ENCODE measurements at places on chromosomes 6 and 20. TPM values are rescaled to one million over a fixed set of nuclear protein-coding genes. Genes with fewer than 3 reads are reported as not detected.

- no peak for DNase-seq
Observed at GRCh38 chr6:169172946-169173345, 80.7 kb downstream of the THBS2 start.

GRCh38 chr6:133871131-133871530, 17.8 kb upstream of the TCF21 start:
- no peak for DNase-seq

GRCh38 chr6:82208913-82209312, 38.6 kb downstream of the IBTK start:
- no peak for DNase-seq

- no peak for DNase-seq
Observed at GRCh38 chr6:127517693-127518092, 1.4 kb downstream of the MTCL3 start.

GRCh38 chr20:46073443-46073842, 16.3 kb downstream of the NCOA5 start:
- DNase-seq = no peak

- DNase-seq = peak; percentile 87
Observed at GRCh38 chr6:151325075-151326050, 66.0 kb downstream of the ZBTB2 start.

DNA sequence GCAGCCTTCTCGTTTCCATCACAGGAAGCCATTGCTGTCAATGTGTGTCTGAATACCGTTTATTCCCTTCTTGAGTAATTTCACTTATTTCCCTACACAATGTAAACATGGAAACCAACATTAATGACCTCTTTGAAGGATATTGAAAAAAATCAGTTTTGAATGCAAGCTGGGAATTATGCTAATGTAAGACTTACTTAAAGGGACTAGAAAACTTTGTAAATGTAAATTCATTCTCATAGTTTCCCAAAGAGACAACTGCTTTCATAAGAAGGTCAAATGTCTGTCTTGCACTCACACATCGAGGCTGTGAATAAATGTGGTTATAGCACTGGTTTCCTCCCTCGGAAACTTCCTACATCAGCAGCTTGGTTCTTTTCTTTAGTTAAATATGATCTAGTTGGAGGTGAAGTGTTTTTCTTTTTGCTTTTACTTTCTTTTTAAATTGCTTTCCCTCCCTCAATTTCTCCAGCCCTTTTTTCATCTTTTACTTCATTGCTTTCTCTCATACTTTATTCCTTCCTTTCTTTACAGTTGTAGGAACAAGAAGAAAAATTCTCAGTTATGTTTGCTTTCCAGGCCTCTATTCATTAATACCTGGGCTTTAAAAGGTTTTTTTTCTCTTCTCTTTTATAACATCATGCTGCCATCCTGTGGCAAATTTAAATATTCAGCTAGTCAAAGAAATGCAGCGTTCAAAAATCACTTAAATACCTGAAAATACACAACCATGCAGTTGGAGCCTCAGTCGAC, 108.3 kb downstream of the TNFAIP3 start:
- DNase-seq = no peak

DNA sequence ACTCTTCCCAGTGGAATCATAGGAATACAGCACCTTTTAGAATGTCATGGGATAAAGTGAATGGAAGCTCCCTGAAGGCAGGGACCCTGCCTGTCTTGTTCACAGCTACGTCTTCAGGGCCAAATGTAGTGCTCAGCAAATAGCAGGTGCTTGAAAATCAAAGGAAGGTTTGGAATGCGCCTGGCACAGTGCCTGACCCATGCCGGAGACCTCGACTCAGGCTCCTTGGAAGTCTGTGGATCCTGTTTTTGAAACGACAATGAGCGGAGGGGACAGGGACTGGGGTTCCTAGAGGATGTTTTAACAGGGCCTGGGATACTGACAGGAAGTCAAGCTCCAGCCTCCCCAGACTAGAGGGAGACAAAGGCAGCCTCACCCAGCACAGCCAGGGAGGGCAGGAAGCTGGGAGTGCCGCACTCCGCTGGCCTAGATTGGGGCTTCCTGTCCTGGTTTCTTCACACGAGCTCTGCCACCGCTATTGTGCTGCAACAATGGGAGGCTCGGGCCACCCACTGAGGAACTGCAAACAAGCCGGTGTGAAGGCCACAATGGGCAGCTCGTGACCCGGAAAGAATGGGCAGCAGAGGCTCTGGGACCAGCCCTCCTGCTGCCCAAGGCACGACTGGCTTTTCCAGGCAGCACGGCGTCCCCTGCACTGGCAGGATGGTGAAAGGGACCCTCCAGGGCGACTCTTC, 76.7 kb downstream of the PREX1 start:
- peak; percentile 50 for DNase-seq

DNA sequence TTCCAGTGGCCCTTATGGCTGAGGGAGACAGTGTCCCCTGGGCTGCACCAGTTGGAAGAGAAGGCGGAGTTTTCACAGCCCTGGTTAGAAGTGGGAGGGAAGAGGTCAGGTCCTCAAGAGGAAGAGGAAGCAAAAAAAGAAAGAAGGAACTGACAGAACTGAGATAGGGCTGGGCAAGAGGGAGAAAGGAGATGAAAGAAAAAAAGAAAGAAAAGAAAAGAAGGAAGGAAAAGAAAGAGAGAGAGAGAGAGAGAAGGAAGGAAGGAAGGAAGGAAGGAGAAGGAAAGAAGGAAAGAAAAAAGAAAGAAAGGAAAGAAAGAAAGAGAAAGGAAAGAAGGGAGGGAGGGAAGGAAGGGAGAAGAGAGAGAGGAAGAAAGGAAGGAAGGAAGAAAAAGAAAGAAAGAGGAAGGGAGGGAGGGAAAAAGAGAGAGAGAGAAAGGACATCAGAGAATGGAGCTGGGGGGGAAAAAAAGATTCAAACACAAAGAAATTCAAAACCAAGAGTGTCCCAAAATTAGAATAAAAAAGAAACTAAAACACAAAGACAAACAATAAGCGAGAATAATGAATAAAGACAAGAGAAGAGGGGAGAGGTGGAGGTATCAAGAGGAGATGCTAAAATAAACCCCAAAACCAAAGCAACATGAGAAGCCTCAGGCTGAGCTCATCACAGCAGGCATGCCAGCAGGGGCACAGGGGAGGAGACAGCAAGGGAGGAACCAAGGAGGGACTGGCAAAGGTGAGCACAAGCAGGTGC, 5.3 kb upstream of the FUCA2 start:
- DNase-seq = no peak

DNA sequence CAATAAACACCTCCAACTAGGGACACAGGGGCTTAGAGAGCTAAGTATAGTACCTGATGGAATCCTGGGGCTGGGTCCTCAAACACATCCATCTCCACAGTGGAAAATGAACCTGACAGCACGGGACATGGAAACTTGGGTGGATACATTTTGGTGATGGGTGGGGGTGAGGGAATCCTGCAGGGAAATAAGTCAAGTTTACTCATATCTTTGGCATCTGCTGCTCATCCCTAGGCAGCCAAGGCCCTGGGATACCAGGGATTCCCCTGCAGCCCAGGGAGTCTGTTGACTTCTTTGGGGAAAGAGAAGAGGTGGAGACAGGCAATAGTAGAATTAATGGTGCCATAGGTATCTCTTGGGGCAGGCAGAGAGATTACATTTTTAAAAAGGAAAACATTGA, 6.6 kb downstream of the APOBEC2 start:
- no peak for DNase-seq

DNA sequence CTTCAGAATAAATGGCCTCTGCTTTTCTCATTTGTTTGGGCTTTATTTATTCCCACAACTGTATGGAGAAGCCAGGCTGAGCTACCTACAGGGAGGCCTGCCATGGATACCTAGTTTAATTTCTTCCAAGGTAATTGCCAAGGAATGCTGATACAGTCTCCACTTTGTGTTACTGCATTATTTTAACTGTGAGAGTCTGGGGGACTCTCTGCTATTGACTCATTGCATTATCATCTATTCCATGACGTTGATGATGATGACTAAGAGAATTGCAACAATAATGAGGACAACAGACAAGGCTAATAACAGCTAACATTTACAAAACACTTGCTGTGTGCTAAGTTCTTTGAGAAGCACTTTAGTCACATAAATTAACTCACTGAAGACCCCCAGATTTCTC, 88.3 kb upstream of the COL21A1 start:
- DNase-seq = no peak

DNA sequence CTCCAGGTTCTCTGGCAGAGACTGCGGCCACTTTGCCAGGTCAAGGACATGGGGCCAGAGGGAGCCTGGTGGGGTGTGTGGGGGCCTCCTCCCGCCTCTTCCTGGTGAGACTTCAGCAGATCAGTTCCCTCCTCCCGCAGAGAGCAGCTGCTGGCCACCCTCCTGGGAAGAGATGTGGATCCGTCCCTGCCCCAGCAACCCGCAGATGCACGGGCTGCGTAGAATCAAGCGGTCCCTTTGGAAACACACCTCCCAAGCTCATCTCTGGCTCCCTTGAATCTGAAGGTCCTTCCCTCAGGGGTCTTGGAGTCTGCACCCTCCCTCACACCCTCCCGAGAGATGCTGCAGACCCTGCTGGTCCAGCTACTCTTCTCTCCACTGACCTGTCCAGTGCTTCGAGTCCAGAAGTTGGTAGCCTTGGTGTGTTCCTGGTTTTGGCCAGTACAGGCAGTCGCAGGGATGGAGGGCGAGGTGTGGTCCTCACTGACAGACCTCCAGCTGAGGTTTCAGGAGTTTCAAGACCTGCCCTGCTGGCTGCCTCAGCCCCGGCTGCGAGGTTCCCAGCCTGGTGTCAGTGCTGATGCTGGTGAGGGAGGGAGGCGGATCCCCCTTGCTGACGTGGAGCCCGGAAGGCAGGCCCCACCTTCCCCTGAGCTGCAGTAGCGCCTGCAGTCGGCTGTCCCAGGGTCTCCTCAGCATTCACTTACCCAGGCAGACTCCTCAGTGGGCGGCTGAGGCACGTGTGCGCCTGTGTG, at the start of gene NPBWR2:
Gene NPBWR2 (minus strand): TSS at position 585 of the 755 bp plus-strand sequence. CDS start 734 bp downstream, outside the sequence.
- DNase-seq = no peak

Gene PRDM1
- 0.86 TPM for polyA plus RNA-seq

Gene LY86
- polyA plus RNA-seq = 4.8 TPM

Gene FOXF2
- not detected for polyA plus RNA-seq

Gene SNX3
- 236 TPM for polyA plus RNA-seq

Gene TCP11
- polyA plus RNA-seq = 0.41 TPM

Gene CUL9
- polyA plus RNA-seq = 34.7 TPM

Gene SPATS1
- polyA plus RNA-seq = not detected

Gene SAMD5
- polyA plus RNA-seq = 11.1 TPM

Gene GSS
- polyA plus RNA-seq = 71.5 TPM

Gene HMGN4
- polyA plus RNA-seq = 49.3 TPM

Measured in kidney (tissue), 22 donors.